Stimulated activated CD4-positive, alpha-beta T cell treated with anti-CD3 and anti-CD28 coated beads, Interleukin-2, amount 100 ng/mL, for 24 hours (primary cell): ENCODE measurements at places on chromosomes 1 and 21.

DNA sequence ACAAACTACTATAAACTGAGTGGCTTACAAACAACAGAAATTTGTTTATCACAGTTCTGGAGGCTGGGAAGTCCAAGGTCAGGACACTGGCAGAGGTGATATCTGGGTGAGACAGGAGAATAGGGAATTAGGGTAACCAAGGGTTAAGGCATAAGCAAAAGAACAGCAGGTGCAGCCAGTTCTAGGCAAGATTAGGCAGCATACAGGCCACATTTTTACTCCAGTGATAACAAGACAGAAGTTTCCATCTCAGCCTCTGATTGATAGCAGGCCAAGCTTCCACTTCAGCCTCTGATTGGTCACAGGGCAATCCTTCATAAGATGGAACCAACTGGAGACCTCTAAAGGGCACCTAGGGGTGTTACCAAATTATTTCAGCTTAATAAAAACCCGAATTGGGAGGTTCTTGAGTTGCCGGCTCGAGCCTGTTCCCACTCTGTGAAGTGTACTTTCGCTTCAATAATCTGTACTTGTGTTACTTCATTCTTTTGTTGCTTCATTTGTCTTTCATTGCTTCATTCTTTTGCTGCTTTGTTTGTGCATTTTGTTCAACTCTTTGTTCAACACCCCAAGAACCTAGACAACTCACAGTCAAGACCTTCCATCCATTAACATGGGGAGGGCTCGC, 185.6 kb downstream of the TOMM20 start:
- DNase-seq, result no peak

- peak; percentile 19 for DNase-seq
Observed at GRCh38 chr1:86419277-86419903, 4.6 kb upstream of the CLCA2 start.

GRCh38 chr1:37620707-37621106, 14.0 kb downstream of the RSPO1 start:
- DNase-seq, result no peak

- no peak for DNase-seq
Observed at GRCh38 chr1:193794239-193794638, 607.8 kb upstream of the B3GALT2 start.

GRCh38 chr1:151513626-151514121, 2.5 kb downstream of the CGN start:
- peak; percentile 29 for DNase-seq

DNA sequence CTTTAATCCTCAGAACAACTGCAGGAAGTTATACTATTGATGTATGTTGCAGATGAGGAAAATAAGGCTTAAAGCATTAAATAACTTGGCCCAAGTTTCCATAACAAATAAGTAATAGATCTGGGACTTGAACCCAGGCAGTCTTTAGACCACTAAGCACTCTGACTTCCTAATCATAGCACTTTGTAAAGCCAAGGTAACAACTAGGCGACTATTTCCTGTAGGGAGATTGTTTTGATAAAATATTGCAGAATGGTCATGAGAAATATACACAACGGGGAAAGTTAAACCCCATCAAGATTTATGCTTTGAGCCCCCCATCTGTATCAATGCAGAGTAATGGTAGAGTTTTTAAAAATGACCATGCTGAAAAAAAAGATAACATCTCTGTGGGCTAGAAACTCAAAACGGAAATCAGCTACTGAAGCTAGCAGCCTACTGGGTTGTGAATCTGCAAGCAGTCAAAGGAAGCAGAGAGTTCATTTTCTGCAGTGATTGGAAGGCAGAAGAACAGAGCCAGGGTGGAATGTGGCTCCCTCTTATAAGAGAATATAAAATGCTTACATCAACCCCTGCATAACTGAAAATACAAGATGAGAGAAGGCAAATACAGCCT, 111.2 kb upstream of the OLIG2 start:
- no peak for DNase-seq

DNA sequence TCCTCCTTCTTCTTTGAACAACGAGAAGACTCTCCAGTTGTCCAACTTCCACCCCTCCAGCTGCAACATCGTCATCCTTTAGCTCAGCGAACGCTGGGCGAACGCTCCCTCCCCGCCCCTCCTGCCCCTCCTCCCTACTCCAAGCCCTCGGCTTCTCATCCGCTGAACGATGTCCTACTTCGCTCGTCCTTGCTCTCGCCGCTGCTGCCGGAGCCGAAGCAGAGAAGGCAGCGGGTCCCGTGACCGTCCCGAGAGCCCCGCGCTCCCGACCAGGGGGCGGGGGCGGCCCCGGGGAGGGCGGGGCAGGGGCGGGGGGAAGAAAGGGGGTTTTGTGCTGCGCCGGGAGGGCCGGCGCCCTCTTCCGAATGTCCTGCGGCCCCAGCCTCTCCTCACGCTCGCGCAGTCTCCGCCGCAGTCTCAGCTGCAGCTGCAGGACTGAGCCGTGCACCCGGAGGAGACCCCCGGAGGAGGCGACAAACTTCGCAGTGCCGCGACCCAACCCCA, at the start of gene BCAN:
TSS of gene BCAN (plus strand) at position 357 of the 504 bp plus-strand sequence. CDS start 3,938 bp downstream, outside the sequence.
- no peak for DNase-seq

DNA sequence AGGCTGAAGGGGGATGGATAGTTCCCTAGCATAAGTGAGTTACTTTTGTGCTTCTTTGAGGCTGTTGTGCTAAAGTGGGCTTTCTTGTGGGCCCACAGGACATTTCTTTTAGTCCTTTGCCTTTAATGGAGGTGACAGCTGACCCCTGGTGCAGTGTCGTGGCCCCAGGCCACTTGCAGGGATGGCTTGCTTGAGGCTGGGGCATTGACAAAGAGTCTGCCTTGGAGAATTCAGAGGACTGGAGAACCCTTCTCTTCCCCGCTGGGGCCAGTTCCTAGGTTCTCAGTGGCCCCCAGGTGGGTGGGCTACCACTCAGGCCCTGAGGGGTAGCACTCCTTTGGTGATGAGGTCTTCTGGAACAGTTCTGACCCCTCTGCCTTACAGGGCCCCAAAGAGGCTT, 12.8 kb downstream of the ABCG1 start:
- no peak for DNase-seq

- DNase-seq, result no peak
Observed at GRCh38 chr1:19330449-19331135, 18.5 kb downstream of the SLC66A1 start.
